Neural progenitor cell (in vitro differentiated cells): ENCODE measurements at places on chromosomes 11 and 22.

DNA sequence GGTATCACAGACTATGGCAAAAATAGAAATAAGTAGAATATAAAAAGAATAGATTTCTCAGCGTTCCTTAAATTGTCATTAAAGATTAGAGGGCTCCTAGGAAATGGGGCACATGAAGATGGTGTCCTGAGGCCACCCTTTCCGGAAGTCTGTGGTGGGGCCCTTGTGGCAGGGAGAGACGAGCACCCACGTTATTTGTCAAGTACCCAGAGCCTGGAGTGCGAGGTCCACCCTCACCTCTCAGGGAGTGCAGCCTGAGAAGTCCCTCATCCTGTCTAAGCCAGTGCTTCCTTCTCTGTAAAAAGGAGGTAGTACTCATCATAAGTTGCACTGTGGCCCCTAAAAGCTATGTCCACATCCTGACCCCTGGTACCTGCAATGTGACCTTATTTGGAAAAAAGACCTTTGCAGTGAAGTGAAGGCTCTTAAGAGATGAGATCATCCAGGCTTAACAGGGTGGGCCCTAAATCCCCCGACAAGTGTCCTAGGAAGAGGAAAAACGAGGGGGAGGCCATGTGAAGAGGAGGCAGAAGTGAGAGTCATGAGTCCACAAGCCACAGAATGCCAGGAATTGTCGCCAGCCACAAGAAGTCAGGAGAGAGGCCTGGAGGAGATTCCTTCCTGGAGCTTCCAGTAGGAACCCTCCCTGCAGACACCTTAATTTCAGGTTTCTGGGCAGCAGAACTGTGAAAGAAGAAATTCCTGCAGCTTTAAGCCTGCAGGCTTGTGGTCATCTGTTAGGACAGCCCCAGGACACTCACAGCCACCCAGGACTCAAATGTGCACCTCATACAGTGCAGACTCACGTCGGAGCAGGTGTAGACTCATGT lies 76.8 kb upstream of the CCND1 start:
- no peak for DNase-seq

DNA sequence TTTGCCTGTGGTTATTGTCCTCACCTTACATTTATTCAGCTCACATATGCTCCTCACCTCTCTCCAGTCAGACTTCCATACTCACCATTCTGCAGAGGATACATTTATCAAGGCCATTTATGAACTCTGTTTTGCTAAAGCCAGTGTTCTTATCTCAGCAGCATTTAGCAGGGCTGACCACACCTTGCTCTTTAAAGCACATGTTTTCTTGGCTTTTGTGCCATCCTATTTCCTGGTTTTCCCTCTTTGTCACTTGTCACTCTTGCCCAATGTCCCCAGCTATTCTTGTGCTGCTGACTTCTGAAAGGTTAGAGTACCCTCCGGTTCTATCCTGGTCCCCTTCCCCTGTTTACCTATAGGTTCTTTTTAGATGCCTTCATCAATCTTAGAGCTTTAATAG lies 446.6 kb downstream of the NELL1 start:
- no peak for DNase-seq

DNA sequence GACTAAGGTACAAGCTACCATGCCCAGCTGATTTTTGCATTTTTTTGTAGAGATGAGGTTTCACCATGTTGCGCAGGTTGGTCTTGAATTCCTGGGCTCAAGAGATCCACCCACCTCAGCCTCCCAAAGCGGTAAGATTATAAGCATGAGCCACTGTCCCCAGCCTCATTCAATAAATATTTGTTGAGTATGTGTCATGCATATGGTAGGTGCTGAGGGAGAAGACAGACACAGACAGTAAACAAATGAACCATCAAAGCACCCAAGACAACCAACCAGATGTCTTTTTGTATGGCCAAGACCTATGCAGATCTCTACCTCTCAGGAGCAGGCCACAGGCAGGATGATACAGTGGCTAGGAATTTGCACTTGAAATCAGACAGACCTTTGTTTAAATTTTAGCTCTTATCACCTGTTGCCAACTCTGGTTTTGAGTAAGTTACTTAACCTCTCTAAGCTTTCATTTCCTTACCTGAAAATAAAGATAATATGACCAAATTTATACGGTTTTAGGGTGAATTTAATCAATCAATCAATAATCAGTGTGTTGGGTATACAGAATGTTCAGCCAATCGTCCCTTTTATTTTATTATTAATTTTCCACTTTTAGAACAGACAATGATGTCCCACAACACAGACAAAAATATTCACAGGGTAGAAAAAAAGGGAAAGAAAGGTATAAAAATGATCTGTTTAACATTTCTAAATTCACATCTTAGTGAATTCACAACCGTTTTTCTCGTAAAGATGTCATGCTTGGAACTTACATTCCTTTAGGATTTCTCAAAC lies 128.2 kb downstream of the SGSM3 start:
- DNase-seq = no peak

- no peak for DNase-seq
These were observed 34.9 kb downstream of the CADM1 start for GRCh38 chr11:115469361-115469760.

- DNase-seq = peak; percentile 32
These were observed 658 bp downstream of the STIP1 start for GRCh38 chr11:64186492-64187165.

- DNase-seq = no peak
These were observed 20.5 kb upstream of the PDGFB start for GRCh38 chr22:39265143-39265886.

GRCh38 chr11:60852117-60852981 lies 3.4 kb downstream of the PTGDR2 start:
- DNase-seq = peak; percentile 57

DNA sequence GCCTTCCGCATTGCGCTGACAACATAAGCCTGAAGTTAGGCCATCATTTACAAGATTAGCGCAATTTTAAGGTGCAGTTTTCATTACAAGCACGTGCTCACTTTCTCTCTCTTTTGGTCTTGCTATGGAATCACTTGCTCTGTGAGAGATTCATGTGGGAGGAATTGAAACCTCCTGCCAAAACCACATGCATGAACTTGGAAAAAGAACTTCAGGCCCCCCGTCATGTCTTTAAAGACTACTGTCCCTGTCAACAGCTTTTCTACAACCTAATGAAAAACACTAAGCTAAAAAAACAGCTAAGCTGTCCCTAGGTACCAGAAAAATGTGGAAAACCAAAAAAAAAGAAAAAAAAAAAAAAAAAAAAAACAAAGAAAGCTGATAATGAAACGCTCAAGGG lies 1707.6 kb upstream of the RAG2 start:
- DNase-seq = no peak

DNA sequence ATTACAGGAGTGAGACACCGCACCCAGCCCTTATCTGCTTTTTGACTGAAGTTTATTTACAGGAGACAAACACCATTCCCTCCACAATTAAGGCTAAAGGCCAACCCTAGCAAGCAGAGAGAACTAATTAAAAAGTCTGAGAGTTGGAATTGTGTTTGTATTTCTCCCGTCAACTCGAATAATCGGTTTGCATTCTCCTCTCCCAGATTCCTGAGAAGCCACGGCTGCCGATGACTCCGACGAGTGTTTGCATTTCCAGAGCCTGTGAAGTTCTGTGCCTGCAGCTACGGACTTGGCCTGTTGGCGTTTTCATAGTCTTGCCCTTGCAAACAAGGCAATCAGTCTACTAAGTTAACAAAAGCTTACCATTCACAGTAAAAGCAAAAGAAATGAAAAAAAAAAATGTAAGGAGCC lies 73.2 kb upstream of the NUP50 start:
- DNase-seq = peak; percentile 79

- DNase-seq = no peak
These were observed 80.3 kb downstream of the CASP12 start for GRCh38 chr11:104817973-104818372.

DNA sequence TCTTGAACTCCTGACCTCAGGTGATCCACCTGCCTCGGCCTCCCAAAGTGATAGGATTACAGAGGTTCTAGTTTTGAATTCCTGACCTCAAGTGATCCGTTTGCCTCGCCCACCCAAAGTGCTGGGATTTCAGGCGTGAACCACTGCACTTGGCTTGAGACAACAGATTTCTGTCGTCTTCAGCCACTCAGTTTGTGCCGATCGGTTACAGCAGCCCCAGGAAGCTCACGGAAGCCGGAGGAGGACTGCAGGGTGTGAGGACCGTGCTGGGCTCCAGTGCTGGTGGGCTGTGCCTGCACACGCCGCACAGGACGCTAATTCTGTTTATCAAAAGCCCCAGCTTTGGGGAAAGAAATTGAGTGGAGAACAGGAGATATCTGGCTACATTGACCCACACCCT lies 82.0 kb downstream of the CELSR1 start:
- DNase-seq = no peak

DNA sequence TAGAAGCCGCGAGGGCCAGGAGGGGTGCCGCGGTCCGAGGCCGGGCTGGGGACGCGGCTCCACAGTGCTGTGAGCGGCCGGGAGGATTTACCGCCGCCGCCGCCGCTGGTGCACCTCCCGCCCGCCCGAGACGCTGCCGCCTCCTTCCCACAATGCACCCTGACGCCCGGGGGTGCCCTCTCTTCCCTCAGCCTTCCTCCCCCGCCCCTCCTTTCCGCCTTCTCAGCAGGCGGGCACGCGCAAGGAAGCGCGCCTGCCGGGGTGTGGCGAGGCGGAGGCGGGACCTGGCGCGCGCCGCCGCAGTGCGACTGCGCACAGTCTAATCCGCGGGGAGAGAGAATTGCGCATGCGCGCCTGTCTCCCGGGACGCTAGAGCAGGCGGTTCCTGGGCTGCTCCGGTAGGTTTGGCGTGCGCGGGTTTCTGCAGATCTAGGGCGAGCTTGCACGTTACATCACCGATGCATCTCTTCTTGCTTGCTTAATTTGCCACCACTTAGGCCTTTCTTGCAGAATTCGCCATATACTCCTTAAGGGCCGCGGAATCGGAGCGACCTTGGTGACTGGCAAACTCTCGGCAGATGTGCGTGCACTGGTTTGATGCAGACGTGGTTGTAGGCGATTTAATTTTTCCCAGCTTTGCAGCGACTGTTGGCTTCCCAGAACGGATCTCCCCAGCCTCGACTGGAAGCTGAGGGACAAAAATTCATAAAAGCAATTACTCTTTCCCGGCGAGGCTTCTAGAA lies at the start of the genes GVQW3 and THAP12:
Gene GVQW3 (plus strand): TSS at position 347 of the 743 bp plus-strand sequence. CDS start 506 bp downstream, outside the sequence.
Gene THAP12 (minus strand): TSS at position 156 of the 743 bp plus-strand sequence. CDS start 296 bp downstream, outside the sequence.
- DNase-seq = peak; percentile 99

DNA sequence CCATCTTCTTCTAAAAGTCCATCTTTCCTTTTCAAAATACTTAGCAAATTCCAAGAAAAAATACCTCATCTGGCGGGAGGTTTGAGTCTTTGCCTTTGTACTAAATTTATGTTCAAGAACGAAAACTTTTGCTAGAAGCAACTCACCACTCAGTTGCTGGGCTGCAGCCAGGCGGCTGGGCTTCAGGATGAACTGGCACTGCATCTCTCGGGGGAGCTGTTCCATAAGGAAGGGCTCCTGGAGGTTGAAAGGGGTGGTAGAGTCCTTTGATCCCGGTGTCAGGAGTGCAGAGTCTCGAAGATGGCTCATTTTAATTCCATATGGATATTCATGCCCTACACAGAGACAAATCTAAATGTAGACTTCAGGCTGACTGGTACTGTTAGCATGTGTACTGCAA lies 105.8 kb downstream of the ARHGAP20 start:
- DNase-seq = peak; percentile 45

GRCh38 chr11:17019232-17019631 lies 5.0 kb upstream of the PLEKHA7 start:
- no peak for DNase-seq

GRCh38 chr22:17775781-17776465 lies 1.7 kb upstream of the BID start:
- no peak for DNase-seq

DNA sequence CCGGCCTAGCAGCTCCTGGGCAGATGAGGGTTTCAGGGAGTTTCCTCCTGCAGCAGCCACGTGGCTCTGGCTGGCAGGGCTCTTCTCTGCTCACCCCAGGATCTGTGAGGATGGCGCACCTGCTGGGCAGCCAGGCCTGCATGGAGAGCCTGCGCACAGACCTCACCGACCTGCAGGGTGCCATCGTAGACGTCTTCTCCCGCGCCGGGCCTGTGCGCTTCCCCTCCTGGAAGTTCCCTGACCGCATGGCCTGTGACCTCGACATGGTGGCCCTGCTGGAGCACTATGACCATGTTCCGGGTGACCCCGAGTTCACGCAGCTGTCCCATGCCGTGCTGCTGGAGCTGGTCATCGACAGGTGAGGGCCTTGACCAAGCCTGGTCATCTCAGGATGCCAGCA lies 9.1 kb downstream of the CCDC157 start:
- DNase-seq = no peak

DNA sequence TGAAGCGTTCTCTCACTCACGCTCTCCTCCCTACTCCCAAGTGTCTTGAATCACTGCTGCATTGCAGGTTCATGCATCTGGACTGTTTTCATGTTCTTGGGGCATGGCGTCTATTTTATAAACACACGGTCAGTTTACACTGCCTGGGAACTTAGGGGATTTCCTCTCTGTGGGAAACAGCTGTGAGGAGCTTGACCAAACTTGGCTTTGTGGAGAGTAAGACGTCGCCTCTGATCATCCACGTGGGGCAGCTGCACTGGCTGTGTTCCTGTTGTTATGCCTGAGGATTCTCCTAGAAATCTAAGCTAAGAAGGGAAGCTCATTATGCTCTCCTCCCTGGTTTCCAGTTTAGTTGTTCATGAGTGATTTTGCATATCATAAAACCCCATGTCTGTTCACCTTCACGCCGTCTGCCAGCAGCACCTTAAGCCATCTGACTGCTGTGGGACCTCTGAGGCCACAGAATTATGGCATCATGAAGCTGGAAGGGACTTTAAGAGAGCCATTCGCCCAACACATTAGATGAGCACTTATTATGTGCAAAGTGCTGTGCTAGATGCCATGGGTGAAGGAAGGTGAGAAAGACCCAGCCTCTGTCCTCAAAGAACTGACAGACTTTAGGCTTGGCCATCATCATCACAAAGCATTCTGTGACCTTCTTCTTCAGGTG lies 38.8 kb upstream of the POU2AF1 start:
- DNase-seq = no peak

- DNase-seq = no peak
These were observed 13.2 kb upstream of the DGCR8 start for GRCh38 chr22:20066617-20067383.

GRCh38 chr11:46119352-46120216 lies 1.7 kb downstream of the PHF21A start:
- peak; percentile 71 for DNase-seq
